Stimulated activated CD8-positive, alpha-beta memory T cell treated with anti-CD3 and anti-CD28 coated beads, Interleukin-2, amount 100 ng/mL, for 48 hours (primary cell): ENCODE measurements at places on chromosomes 2 and 18.

GRCh38 chr2:239666855-239667376, 266.1 kb upstream of the HDAC4 start:
- no peak for DNase-seq

GRCh38 chr2:7392076-7392787, 475.0 kb downstream of the RNF144A start:
- DNase-seq = no peak

DNA sequence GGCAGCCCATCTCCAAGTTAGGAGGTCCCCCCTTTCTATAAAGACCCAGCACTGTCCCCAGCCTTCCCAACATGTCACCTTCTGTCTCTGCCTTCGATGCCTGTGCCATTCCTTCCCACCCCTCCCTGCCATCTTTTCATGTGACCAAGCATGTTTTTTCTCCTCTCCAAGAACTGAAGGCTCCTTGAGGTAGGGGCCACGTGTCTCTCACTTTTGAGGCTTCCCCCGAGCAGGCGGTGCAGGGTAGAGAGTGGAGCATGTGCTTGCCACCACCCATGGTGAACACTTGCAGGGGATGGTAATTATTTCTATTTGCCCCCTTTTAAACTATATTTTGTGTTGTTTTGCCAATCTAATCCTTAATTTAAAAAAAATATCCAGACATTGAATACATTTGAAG, 168.4 kb downstream of the ACKR3 start:
- DNase-seq = no peak

- DNase-seq = peak; percentile 37
Measured at GRCh38 chr2:165015052-165015642, 59.8 kb upstream of the SLC38A11 start.

DNA sequence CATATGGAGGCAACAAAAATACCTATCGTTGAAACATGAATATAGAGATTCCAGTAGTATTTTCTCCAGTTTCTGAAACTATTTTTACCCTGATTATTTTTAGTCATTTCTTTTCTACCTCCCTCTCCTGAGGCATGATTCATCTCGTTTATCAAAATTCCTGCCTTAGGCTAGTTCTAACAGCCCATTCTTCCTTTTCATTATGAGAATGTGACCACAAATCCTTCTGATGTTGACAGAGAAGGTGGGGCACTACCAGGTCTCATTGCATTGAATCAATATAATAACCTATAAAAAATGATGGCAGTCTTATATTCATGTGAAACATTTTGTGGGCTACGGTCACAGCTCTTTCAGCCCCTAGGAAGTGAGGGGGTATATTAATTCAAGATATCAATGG, 406.5 kb upstream of the UBE2E3 start:
- no peak for DNase-seq

DNA sequence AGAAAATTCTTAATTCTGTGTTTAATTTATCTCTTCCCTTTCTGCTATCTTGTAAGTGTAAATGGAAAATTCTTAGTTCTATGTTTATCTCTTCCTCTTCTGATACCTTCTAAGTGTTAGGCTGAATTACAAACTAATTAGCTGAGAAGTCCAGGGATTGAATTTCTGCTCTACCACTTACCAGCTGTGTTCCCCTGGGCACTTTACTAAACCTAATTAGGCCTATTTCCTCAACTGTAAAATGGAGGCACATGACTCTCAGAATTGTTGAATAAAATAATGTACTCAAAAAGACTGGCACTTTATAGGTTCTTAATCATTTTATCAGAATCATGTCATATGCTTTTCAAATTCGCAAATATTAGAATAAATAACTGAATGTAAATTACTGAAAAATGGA, 146.3 kb downstream of the MAP2 start:
- DNase-seq = no peak

DNA sequence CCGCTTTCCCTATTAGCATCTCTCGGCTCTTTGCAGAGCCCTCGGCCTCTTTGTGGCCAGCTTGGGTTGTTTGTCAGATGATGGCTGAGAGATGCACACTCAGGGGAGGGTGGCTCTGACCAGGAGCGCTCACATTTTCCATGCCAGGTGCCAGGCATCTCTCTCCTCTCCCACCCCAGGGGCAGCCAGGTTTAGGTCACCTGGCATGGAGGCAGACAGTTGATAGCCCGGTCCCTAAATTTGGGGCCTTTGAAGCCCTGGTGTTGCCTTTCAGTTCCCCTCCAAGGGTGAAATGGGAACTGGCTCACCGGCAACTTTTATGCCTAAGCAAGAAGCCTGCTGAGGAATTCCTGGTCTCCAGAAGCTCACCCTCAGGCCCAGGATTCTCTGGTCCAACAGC, 19.1 kb downstream of the LBH start:
- no peak for DNase-seq
